ENCODE measurements at places on chromosomes 4 and X.
A peak's percentile ranks its signal among the peaks of the same experiment; 100 is the strongest.

- DNase-seq = no peak
Observed at GRCh38 chr4:98969878-98970785, 25.4 kb upstream of the METAP1 start.

DNA sequence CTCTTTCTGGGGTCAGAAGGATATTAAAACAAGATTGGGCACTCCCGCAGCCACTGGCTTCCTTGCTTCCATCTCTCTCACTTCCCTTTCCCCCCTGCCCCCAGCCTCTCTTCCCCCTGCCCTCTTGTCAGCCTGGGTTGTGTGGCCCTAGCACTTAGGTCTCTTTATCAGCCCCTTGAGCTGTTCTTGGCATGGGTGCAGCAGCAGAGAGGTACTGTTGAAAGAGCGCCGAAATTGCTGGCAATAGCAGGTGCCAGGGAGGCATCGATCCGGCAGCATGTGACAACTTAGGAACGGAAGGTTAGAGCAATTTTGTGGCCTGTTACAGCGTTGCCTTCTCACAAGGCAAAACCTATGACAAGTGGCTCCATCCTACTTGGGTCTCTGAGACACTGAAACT is 333.1 kb upstream of the IGFBP7 start:
- no peak for DNase-seq

GRCh38 chr4:8731364-8731763 is 138.8 kb downstream of the CPZ start:
- DNase-seq = no peak

DNA sequence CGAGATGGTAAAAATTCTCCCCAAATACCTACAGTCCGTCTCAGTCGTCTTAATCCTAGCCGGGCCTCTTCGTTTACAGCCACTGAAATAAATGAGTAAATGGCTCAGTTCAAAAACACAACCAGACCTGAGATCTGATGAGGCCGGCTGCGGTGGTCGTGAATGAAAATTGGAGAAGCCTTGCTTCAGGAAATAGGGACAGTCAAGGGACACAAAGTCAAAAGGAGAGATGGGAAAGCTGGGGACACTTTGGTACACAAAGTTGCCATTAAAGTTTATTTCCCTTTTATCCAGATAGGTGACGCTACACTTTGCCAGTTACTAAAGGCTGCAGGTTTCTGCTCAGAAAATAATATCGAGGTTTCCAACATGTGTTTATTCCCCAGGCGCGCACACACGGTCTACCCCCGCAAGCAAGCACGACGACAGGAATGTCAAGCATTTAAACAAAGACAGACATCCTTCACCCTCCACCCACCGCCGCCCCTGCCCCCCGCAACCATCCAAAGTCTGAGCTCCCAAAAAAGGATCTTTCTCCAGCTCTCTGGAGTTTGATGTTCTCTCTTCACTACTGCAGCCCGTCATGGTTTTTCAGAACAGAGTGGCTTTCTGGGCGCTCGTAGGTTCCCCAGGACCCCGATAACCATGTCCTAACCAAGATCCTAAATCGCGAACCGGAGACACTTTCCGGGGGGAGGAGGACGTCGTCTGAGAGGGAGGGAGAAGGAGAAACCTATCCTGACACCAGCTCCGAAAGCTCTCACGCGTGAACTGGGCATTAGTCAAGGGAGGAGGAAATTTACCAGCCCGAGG is 1.3 kb upstream of the PCDH7 start:
- no peak for DNase-seq

DNA sequence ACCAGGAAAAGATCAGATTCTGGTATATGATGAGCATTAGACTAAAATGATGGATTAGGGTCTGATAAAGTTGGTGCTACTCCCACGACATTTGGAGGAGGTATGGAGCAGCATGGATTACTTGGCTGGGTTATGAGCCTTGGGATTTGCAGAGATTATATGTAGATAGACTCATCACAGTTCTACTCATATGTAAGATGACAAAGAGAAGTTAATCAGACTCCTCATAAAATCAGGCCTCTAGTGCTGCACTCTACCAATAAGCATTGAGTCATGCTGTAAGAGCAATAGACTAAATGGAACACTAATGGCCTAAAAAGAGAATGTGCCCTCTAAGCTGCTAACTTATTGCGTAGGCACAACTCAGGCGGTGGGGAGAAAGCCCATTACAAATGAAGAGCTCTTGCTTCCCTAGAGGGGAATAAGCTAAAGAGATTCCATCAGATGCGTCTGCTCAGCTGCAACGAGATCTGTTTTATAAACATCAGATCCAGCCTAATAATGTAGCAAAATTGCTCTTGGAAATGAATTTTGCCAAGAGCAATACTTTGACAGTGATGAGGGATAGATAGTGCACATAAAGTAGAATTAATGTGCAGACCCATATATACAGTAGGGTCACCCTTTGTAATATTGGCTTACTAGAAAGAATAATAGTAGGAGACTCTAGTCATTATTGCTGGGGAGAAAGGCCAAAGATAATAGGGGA is 17.5 kb downstream of the LIAS start:
- no peak for DNase-seq

GRCh38 chr4:75995727-75996126 is 5.0 kb upstream of the SDAD1 start:
- DNase-seq = peak; percentile 64

- DNase-seq = no peak
Observed at GRCh38 chrX:5431823-5432222, 796.8 kb downstream of the NLGN4X start.

GRCh38 chr4:140152013-140152703 is 1.8 kb downstream of the MAML3 start:
- DNase-seq = peak; percentile 87

- DNase-seq = no peak
Observed at GRCh38 chr4:72031868-72032608, at the start of gene NPFFR2. TSS of gene NPFFR2 (plus strand) at chr4:72032000. CDS start at chr4:72128592, 96,592 bp downstream.

GRCh38 chr4:26150948-26151347 is 169.9 kb upstream of the RBPJ start:
- no peak for DNase-seq

GRCh38 chr4:1060121-1060520 is 48.7 kb downstream of the FGFRL1 start:
- DNase-seq = no peak

All from T-helper 2 cell (primary cell).